ENCODE measurements at places on chromosomes 1 and 21.
A peak's percentile ranks its signal among the peaks of the same experiment; 100 is the strongest.

GRCh38 chr21:41068967-41069642, 98.9 kb upstream of the BACE2 start:
- peak; percentile 30 for DNase-seq

DNA sequence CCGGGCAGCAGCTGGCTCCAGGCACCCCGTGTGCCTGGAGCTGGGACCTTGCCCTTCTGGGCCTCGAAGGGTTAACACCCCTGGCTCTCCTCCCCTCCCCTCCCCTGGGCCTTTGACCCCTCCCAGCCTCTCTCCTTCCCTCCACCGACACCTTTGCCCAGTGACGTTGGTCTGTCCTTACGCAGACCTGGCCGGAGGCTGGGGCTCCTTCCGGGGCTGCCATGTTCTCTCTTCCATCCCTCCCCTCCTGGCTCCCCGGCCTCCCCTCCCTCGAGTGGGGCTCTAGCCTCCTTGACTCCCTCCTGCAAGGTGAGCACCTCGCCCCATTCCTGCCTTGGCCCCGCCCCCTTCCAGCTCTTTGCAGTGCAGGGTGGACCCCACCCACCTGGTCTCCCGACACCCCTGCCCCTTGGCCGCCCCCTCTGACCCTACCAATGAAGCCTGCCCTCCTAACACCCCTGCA, at the start of gene TMEM82:
Gene TMEM82, plus strand, starts transcription at position 161 of the 463 bp plus-strand sequence. Its CDS starts 61 bp downstream, at position 222.
- DNase-seq = no peak

DNA sequence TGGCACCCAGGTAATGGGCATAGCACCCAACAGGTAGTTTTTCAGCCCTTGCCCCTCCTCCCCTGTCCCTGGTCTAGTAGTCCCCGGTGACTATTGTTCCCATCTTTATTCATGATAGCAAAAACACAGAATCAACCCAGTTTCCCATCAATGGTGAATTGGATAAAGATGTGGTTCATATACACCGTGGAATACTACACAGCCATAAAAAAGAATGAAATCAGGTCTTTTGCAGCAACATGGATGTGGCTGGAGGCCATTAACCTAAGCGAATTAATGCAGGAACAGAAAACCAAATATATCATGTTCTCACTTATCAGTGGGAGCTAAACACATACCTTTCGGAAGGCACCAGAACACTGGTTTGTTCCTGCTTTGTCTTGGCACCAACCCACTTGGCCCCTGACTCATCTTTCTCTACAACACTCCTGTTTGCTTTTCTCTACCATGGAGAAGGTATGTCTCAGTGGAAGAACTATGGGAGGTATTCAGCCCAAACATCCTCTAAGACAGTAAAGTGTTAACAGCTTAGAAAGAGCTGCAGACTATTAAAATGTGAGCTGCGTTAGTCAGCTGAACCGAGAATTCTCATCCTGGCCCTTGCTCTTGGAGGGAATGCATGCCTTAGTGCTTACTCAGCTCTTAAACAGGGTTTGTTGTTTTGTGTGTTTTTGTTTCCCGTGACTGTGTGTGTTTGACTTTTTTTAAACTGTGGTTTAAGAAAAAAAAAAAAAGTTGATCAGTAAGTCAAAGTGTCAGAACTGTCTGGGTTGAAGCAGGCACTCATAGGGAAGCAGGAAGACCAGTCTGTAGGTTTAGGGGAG, 203.0 kb downstream of the TOMM20 start:
- DNase-seq = peak; percentile 43

GRCh38 chr1:1540090-1540817, at the start of gene TMEM240:
Gene TMEM240, minus strand, starts transcription at chr1:1540624. Its CDS starts 278 bp downstream, at chr1:1540346.
- peak; percentile 62 for DNase-seq

- peak; percentile 63 for DNase-seq
Observed at GRCh38 chr1:12434174-12434573, 183.8 kb downstream of the DHRS3 start.

Data from CD4-positive, alpha-beta T cell treated with Interleukin-17A for 1 hour (primary cell).